Thoracic aorta (tissue), 2 donors: ENCODE measurements at places on chromosomes 11 and 22. TPM values are rescaled to one million over a fixed set of nuclear protein-coding genes. Genes with fewer than 3 reads are reported as not detected.

DNA sequence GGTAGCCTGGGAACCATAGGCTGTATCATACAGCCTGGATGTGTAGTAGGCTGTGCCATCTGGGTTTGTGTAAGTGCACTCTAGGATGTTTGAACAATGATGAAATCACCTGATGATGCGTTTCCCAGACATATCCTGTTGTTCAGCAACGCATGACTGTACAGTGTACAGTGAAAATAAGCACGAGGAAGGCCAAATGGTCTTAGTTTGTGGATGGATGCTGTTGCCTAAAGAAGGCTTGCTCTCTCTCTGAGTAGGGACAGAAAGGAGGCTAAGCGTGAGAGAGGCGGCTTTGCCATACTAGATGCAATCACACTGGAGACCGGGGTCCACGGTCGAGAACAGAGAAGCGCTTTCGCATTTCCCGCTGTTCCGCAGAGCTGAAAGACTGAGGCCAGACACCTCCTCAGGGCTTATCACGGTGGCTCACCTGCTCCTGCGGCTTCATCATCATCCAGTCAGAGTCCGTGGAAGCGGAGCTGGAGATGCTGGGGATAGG lies 27.6 kb upstream of the APLP2 start:
- H3K36me3 ChIP-seq = no peaks in the 10 kb centered on the region
- DNase-seq = no peak
- no peak overlapping the region for H3K27ac ChIP-seq
- no peak overlapping the region for H3K4me3 ChIP-seq
- no peaks in the 10 kb centered on the region for H3K4me1 ChIP-seq

PNPLA5 gene
- total RNA-seq = not detected

DNA sequence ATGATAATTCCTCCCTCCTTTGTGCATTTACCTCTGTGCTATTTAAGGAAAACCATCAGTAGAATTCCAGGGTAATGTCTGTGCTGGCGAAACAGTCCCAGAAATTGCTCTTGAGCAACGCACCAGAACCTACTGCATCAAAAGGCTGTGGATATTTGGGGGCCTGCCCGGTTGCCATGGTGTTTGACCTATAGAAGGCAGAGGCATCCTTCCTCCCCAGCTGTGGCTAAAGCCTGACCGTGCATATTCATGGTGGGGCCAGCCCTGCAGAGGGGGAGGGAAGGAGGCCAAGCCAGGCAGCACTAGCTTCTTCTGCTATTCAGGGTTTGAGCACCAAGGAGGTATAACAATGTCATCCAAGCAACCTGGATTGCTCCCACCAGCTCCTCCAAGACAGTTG lies 215.0 kb upstream of the E2F8 start:
- DNase-seq = no peak
- no peaks in the 10 kb centered on the region for H3K4me1 ChIP-seq
- no peaks in the 10 kb centered on the region for H3K27me3 ChIP-seq
- H3K36me3 ChIP-seq = no peaks in the 10 kb centered on the region
- H3K4me3 ChIP-seq = no peak overlapping the region

DNA sequence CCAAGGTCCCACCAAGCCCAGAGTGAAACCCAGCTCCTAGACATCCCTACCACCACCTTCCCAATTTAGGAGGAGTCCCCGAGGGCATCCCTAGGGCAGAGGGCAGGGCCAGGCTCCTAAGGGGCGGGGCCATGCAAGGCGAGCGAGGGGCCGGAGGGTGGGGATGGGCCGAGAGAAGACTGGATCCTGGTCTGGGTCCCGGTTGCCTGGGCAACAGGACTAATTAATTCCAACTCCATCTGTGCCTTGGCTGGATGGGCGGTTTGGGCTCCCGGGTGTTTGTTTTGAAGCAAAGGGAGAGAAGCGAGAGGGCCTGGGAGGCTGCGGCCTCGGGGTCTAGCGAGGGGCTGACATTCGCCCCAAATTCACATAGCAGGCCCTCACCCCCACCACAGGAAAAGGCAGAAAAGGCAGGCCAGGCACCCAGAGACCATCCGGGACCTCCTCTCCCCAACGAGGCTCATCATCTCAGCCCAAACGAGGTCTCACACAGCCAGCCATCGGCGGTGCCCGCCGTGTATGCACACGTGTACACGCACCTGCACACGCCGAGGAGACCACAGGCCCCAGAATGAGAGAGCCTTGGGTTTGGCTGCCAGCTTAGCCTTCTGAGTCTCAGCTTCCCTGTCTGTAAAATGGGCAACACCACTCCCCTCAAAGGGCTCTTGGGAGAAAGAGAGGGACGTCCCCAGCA lies 23.9 kb downstream of the ELFN2 start:
- no peaks in the 10 kb centered on the region for H3K27me3 ChIP-seq
- no peak overlapping the region for H3K27ac ChIP-seq
- H3K4me3 ChIP-seq = no peak overlapping the region
- no peak for DNase-seq
- H3K36me3 ChIP-seq = no peaks in the 10 kb centered on the region
- no peaks in the 10 kb centered on the region for H3K4me1 ChIP-seq

- no peak overlapping the region for H3K4me3 ChIP-seq
- peaks cover 3% of the 10 kb centered on the region for H3K4me1 ChIP-seq
- no peak overlapping the region for H3K27ac ChIP-seq
- no peaks in the 10 kb centered on the region for H3K27me3 ChIP-seq
- H3K36me3 ChIP-seq = no peaks in the 10 kb centered on the region
Measured at GRCh38 chr11:14070896-14071295, 108.4 kb downstream of the SPON1 start.

- no peaks in the 10 kb centered on the region for H3K4me1 ChIP-seq
- H3K27ac ChIP-seq = no peak overlapping the region
- H3K4me3 ChIP-seq = no peak overlapping the region
- no peaks in the 10 kb centered on the region for H3K27me3 ChIP-seq
- no peak for DNase-seq
Measured at GRCh38 chr11:101182467-101182866, 52.9 kb upstream of the PGR start.

GRCh38 chr11:76601272-76601671 lies 69.3 kb downstream of the LRRC32 start:
- DNase-seq = no peak
- no peak overlapping the region for H3K27ac ChIP-seq
- H3K4me1 ChIP-seq = peaks cover 16% of the 10 kb centered on the region
- H3K4me3 ChIP-seq = no peak overlapping the region
- H3K36me3 ChIP-seq = no peaks in the 10 kb centered on the region

DNA sequence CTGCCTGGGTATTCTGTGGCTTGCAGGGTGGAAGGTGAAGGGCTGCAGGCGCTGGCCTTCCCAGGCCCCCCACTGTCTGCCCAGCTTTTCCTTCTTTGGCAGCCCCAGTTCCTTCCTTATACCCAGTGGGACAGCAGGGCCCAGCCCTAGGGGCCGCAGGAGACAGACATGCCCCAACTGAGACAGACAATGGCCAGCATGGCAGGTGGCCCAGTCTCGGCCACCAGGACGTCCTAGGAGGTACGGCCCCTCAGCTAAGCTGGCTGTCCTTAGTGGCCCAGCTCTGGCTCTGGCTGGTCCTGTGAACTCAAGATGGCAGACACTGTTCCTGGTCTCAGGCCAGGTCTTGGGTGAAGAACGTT lies 35.9 kb downstream of the RTN4R start:
- no peaks in the 10 kb centered on the region for H3K27me3 ChIP-seq
- H3K4me3 ChIP-seq = no peak overlapping the region
- no peak for DNase-seq
- H3K36me3 ChIP-seq = no peaks in the 10 kb centered on the region
- H3K4me1 ChIP-seq = peaks cover 38% of the 10 kb centered on the region

HOATZ gene
- total RNA-seq = not detected

- no peaks in the 10 kb centered on the region for H3K4me1 ChIP-seq
- peaks cover 28% of the 10 kb centered on the region for H3K36me3 ChIP-seq
- no peak overlapping the region for H3K4me3 ChIP-seq
- H3K27ac ChIP-seq = no peak overlapping the region
Measured at GRCh38 chr22:29359469-29359868, 28.9 kb downstream of the AP1B1 start.
